SJSA1 (cell line): ENCODE measurements at places on chromosomes 1 and 21. TPM values are rescaled to one million over a fixed set of nuclear protein-coding genes. Genes with fewer than 3 reads are reported as not detected.
A peak's percentile ranks its signal among the peaks of the same experiment; 100 is the strongest.

GRCh38 chr21:43689556-43690337, 29.2 kb upstream of the PDXK start:
- peaks cover 97% of the 10 kb centered on the region for H3K36me3 ChIP-seq
- H3K27me3 ChIP-seq: no peaks in the 10 kb centered on the region
- H3K27ac ChIP-seq: no peak overlapping the region
- no peaks in the 10 kb centered on the region for H3K4me1 ChIP-seq
- no peak overlapping the region for H3K4me3 ChIP-seq
- no peak for DNase-seq

DNA sequence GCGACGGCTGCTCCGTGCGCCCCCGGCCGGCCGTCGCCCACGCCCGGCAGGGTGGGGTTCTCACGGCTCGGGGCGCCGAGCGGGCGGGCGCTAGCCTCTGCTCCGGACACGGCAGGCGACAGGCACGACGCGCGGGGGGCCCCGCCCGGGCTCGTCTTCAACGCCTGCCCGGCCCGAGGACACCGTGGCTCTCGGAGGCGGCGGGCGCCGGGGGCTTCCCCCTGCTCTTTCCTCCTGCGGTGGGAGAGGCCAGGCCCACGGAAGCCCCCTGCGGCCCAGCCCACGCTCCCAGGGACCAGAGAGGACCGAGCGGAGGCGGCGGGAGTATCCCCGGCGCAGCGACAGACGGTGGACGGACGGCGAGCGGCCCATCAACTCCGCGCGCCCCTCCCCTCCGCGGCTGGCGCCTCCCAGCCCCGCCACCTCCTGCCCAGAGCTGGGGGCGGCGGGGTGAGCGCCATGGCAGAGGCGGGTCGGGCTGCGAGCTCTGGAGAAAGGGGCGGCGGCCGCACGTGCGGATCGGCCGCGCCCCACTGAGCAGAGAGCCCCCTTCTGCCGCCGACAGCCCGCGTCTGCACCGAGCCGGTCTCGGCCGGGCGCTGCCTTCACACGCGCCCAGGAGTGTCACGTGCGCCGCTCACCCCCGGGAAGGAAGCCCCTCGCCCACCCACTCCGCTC, at the start of the genes SHE and TDRD10:
Gene SHE, minus strand, starts transcription at position 347 of the 678 bp plus-strand sequence. CDS start 386 bp downstream, outside the sequence.
Gene TDRD10, plus strand, starts transcription at position 154 of the 678 bp plus-strand sequence. CDS start 4,685 bp downstream, outside the sequence.
- no peak for DNase-seq
- no peak within 1 kb of the TSS for H3K27ac ChIP-seq
- H3K27me3 ChIP-seq: peaks cover 84% of the 10 kb centered on the region
- no peak within 1 kb of the TSS for H3K4me3 ChIP-seq
- H3K36me3 ChIP-seq: no peaks in the 10 kb centered on the region

DNA sequence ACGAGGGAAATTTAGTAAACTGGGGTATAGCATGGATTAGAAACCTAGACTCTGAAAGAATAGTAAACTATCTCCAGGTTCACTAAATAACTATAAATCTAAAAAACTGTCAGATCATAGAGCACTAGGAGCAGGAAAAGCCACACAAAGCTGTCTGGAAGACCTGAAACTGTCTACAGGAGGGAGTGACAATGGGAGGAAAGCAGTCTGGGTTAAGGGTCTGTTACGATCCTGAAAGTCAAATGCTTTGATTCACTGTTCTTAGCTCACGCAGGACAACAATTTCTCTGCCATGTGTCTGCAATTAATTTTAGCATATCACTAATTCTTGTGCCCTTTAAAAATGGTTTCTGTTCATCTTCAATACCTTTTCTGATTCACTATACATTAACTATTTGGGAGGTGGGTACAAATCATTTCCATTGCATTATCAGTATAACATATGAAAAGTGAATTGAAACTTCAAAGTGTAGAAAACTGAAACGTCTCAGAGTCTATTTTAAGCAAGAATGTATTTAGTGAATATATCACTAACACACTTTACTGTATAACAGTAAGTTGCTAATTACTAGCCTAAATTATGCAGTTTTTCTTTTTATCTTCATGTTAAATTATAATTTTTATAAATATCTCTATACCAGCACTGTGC, 18.4 kb downstream of the CEP170 start:
- H3K36me3 ChIP-seq: peaks cover 24% of the 10 kb centered on the region
- no peaks in the 10 kb centered on the region for H3K4me1 ChIP-seq
- no peak overlapping the region for H3K4me3 ChIP-seq
- DNase-seq: no peak

DNA sequence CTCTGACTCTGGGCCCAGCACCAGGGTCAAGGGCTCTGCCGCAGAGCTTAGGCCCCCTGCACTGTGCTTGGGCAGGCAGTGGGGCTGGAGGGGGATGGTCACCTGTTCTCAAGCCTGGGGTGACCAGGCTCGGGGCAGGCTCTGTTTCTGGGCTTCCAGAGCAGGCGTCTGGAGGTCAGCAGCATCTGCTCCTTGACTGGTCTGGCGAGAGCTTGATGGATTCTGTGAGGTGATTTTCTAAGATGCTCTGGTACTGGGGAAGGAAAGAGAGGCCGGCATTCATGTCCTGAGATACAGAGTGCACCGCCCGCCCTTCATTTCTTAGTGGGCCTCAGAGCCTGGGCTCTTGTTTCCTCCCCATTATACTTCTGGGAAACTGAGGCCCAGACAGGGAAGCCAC, 24.5 kb downstream of the RAB7B start:
- H3K36me3 ChIP-seq: no peaks in the 10 kb centered on the region
- H3K27ac ChIP-seq: no peak overlapping the region
- no peaks in the 10 kb centered on the region for H3K27me3 ChIP-seq

- H3K4me3 ChIP-seq: no peak overlapping the region
- H3K36me3 ChIP-seq: no peaks in the 10 kb centered on the region
- no peak overlapping the region for H3K27ac ChIP-seq
- H3K4me1 ChIP-seq: no peaks in the 10 kb centered on the region
- H3K27me3 ChIP-seq: no peaks in the 10 kb centered on the region
- DNase-seq: no peak
These were observed 192.4 kb downstream of the TGFBR3 start for GRCh38 chr1:91693557-91693956.

DNA sequence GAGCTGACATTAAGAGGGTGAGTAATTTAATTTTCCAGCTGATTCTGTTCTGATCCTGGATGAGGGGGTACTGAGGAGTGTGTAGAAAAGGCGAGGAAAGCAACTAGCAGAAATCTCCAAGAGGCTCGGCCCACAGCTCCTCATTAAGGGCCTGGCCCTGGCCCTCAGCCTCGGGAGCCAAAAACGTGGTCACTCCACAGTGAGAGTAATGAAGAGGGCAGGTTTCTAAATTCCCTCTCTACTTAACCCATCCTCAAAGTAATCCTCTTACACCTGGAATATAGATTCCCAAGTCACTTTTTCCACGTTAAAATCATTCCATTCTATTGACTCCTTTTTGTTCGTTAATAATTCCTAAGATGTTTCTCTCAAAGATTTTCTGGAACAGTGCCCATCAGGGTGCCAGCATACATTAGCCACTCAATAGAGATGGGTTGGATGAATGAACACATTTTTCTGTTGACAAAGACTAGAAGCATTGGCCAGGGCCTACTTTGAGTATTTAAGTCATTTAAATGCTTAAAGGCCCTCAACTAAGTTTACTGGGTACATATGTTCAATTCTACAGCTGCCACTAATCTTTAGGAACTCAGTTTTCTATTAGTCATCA, 1.1 kb upstream of the COL11A1 start:
- peak overlapping the region; percentile 68 for H3K27ac ChIP-seq
- no peaks in the 10 kb centered on the region; the same call in 1 of the 2 replicates for H3K36me3 ChIP-seq
- no peaks in the 10 kb centered on the region for H3K27me3 ChIP-seq
- H3K4me1 ChIP-seq: peaks cover 42% of the 10 kb centered on the region
- DNase-seq: peak; percentile 48

DNA sequence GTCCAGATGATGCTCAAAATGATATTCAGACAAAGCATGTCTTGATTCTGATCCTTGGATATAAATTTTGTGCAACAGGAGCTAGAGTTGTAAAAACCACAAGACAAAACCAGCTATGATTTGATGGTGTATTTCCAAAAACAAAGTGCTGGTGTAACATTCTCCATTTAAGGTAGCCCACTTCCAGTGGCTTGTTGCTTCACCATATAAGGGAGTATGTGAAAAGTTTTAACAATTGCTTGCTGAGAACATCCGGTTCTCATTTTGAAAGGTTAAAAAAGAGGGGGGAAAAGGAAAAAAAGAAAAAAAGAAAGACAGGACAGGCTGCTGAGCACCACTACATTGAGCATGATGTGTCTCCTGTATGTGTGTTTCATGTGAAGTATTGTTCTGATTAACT, 123.6 kb downstream of the MACF1 start:
- no peak overlapping the region for H3K27ac ChIP-seq
- peaks cover 7% of the 10 kb centered on the region for H3K4me1 ChIP-seq
- DNase-seq: no peak
- H3K27me3 ChIP-seq: no peaks in the 10 kb centered on the region

DNA sequence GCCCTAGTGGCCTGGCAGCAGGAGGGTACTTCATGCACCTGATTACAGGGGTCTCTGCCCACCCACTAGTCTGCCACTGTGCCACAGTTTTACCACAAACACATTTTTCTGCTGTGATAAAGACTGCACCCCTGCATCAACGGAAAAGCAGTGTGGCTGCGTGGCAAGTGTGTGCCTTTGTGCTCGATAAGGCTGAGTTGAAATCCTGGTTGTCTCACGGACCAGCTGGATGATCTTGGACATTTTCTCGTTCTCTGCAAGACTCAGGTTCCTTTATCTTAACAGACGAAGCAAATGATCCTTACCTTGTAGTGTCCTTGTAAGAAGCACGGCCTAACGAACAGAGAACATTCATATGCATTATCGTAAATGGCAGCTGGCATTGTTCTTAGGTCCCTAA, 10.2 kb downstream of the GRHL3 start:
- no peaks in the 10 kb centered on the region for H3K27me3 ChIP-seq
- DNase-seq: no peak
- no peak overlapping the region for H3K4me3 ChIP-seq
- H3K4me1 ChIP-seq: peaks cover 7% of the 10 kb centered on the region; the same call in 1 of the 2 replicates

DNA sequence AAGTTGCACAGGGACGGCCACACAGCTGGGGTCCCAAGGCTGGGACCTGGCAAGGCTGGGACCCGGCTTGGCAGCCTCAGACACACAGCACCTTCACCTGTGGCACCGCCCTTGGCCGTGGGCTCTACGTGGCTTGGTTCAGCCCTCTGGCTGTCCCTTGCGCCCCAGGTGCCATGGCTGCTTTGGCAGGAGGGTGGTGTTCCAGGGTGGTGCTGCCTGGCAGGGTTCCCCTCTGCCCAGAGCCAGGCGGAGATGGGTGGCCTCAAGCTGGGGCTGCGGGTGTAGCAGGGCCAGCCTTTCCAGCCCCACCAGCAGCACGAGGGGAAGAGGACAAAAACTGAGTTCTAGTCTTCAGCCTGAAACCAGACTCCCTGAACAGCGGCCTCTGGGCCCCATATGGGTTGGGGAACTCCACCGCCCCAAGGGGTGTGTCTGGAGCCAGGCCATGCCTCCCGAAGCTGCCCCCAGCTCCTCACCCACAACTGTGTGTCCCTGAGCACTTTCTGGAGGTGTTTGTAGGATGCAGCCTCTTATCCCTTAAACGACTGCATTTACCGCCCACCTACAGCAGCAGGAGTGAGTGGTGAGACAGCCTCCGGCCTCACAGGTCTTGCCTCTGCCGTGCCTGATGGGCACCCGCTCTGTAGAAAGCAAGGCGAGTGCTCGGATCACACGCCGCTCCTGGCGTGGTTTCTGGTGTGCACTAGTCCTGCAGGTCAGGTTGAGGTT, 92.3 kb downstream of the PDE9A start:
- no peaks in the 10 kb centered on the region for H3K36me3 ChIP-seq
- no peaks in the 10 kb centered on the region for H3K4me1 ChIP-seq
- no peak overlapping the region for H3K27ac ChIP-seq

- no peak overlapping the region for H3K4me3 ChIP-seq
- no peaks in the 10 kb centered on the region for H3K27me3 ChIP-seq
- no peak for DNase-seq
- H3K27ac ChIP-seq: no peak overlapping the region
- no peaks in the 10 kb centered on the region for H3K4me1 ChIP-seq
These were observed 78.9 kb downstream of the DNM3 start for GRCh38 chr1:171919891-171920887.

DNA sequence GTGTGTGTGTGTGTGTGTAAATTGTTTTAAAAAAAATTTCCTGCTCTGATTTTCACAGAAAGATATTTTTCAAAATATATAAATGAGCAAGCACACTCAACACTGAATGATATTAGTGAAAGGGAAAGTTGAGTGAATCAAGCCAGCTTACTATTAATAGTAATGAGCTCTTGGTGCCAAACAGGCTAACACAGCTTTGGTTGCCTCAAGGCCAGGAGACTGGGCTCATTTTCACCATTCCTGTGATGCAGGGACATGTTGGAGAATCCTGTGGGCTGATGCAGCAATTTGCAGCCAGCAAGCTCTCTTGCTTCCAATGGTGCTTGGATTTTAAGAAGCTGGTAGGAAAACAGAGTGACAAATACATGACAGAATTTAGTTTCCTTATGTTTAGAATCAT, 30.2 kb downstream of the PLA2G4A start:
- no peaks in the 10 kb centered on the region for H3K36me3 ChIP-seq
- no peaks in the 10 kb centered on the region for H3K4me1 ChIP-seq
- no peaks in the 10 kb centered on the region for H3K27me3 ChIP-seq
- H3K27ac ChIP-seq: no peak overlapping the region

GRCh38 chr1:113035086-113035485, 37.9 kb upstream of the LRIG2 start:
- no peak overlapping the region for H3K4me3 ChIP-seq
- no peak for DNase-seq
- no peaks in the 10 kb centered on the region for H3K36me3 ChIP-seq
- H3K27me3 ChIP-seq: no peaks in the 10 kb centered on the region
- H3K27ac ChIP-seq: no peak overlapping the region
- no peaks in the 10 kb centered on the region for H3K4me1 ChIP-seq

The MYBPHL gene
- total RNA-seq: not detected in 2 replicates

The SLAMF9 gene
- total RNA-seq: not detected in 2 replicates

The C1QTNF12 gene
- total RNA-seq: 0.25 and 1.8 TPM in 2 replicates

The CNTN2 gene
- not detected in 2 replicates for total RNA-seq
